AG10803 (cell line): ENCODE measurements at places on chromosomes 4 and X.

DNA sequence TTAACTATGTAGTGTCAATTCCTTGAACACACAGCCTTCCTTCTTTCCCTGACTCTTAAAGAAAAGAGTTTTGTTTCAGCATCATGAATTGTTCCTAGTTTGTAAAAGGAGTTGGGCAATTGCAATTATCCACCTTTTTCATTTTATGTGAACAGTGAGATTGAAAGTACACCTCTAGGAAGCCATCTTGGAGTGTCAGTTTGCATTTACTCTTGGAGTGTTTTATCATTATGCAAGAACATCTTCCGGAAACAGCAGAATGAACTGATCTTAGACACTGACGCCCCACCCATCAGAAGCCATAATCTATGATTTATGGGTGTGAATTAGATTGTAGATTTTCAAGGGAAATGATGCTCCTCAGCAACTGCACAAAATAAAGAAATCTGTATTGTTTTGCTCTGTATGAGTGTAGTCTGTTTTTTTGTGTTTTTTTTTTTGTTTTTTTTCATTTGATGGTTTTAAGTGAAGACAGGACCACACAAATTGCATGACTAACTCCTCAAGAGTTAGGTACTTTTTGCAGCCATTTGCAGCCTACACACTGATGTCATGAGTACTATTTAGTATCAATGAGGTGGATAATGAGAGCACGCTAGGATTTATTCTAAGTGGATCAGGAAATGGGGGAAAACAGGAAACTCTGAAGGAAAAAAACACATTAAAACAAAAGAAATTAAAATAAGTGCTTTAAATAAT, 19.5 kb upstream of the FGF2 start:
- no peak for DNase-seq

DNA sequence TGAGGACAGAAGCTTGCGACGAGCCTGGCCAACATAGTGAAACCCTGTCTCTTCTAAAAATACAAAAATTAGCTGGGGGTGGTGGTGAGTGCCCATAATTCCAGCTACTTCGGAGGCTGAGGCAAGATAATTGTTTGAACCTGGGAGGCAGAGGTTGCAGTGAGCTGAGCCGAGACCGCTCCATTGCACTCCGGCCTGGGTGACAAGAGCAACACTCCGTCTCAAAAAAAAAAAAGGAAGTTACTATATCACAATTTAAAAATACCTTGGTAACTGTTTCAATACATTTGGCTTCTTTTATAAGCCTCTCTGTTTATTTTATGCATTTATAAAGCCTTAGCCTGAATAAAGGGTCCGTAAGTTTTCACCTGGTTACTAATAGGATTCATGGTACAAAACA, 46.6 kb upstream of the CHRNA9 start:
- DNase-seq = no peak

DNA sequence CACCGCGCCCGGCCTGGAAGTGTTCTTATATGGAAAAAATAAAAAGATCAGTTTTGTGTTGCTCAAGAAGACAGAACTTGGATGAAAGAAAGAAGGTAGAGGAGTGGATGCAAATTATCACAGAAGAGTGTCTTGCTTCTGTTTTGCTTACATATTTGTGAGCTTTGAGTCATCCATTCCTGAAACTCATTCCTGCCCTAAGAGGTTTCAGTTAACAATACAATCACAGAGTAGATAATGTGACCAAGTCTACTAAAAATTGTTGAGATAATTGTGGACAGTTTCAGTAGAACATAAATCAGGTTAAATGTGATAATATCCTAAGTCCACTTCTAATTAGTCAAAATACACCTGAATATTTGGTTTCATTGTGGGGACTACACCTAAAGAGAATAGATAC, 26.4 kb upstream of the LRCH2 start:
- DNase-seq = peak; percentile 49

GRCh38 chr4:118921786-118922185, 33.1 kb downstream of the SYNPO2 start:
- peak; percentile 44 for DNase-seq

- peak; percentile 54 for DNase-seq
These were observed 217.1 kb upstream of the SMIM31 start for GRCh38 chr4:164536814-164537213.

- DNase-seq = peak; percentile 94
These were observed 90.1 kb downstream of the IRF2 start for GRCh38 chr4:184384056-184384809.

DNA sequence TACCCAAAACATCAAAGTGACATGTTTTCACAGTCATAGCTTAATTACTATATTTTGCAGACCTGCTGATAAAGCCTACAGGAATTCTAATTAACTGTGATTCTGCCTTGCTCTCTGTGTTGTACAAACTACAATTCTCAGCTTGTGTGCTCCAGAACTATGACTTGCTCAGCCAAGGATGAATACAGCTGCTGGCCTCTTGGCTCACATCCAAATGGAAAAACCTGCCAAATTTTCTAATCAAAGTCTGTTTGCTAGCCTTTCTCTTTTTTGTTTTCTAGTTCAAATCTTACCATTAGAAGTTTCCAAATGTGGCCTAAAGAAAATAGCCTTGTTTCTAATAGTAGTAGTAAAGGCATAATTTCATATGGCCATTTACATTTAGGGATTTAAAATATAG, 1176.8 kb downstream of the FAM133A start:
- DNase-seq = no peak

GRCh38 chrX:136251041-136251991, at the start of gene MAP7D3:
TSS of gene MAP7D3 (minus strand) at chrX:136251400. CDS start at chrX:136251358, 42 bp downstream.
- peak; percentile 39 for DNase-seq

GRCh38 chr4:186485561-186486062, 69.8 kb downstream of the MTNR1A start:
- DNase-seq = peak; percentile 29

- no peak for DNase-seq
These were observed 214.4 kb upstream of the PPP1R2C start for GRCh38 chrX:42992199-42992943.

GRCh38 chrX:13463608-13464007, 105.8 kb upstream of the EGFL6 start:
- peak; percentile 87 for DNase-seq
